ENCODE measurements at places on chromosomes 6 and 20. TPM values are rescaled to one million over a fixed set of nuclear protein-coding genes. Genes with fewer than 3 reads are reported as not detected.

The SCRT2 gene
- not detected for total RNA-seq

The RPS21 gene
- total RNA-seq, result 2,524 TPM

The FRS3 gene
- 0.94 TPM for total RNA-seq

The TCP11 gene
- 0.39 TPM for total RNA-seq

The KIFC1 gene
- 1.3 TPM for total RNA-seq

The RIMS1 gene
- total RNA-seq, result not detected

The TRIM31 gene
- total RNA-seq, result not detected

The TNXB gene
- 35.8 TPM for total RNA-seq

The BPIFA1 gene
- total RNA-seq, result not detected

The TUBB2A gene
- 29.5 TPM for total RNA-seq

The RRAGD gene
- 0.75 TPM for total RNA-seq

The SLC13A3 gene
- 2.5 TPM for total RNA-seq

The KCNG1 gene
- total RNA-seq, result 2.8 TPM

The TREML1 gene
- total RNA-seq, result not detected

The FOXF2 gene
- total RNA-seq, result 1.2 TPM

The EYA4 gene
- total RNA-seq, result 0.81 TPM

The FOXO3 gene
- 75.0 TPM for total RNA-seq

The KIF13A gene
- total RNA-seq, result 22.7 TPM

The TSPO2 gene
- not detected for total RNA-seq

The PRR3 gene
- 5.7 TPM for total RNA-seq

The GPR63 gene
- total RNA-seq, result 0.05 TPM

The EFCAB8 gene
- not detected for total RNA-seq

The CMTR1 gene
- 22.0 TPM for total RNA-seq

The TAAR9 gene
- not detected for total RNA-seq

The SLC25A27 gene
- total RNA-seq, result 1.7 TPM

The PLA2G7 gene
- total RNA-seq, result not detected

The PNISR gene
- total RNA-seq, result 38.1 TPM

The MMP24 gene
- 0.06 TPM for total RNA-seq

The WFDC5 gene
- not detected for total RNA-seq

The DSP gene
- 0.29 TPM for total RNA-seq

The STMND1 gene
- total RNA-seq, result not detected

The RIN2 gene
- total RNA-seq, result 38.9 TPM

The PXT1 gene
- not detected for total RNA-seq

The GHRH gene
- total RNA-seq, result not detected

The RHAG gene
- total RNA-seq, result not detected

The EPB41L1 gene
- 33.9 TPM for total RNA-seq

The HEY2 gene
- 0.06 TPM for total RNA-seq

The CST5 gene
- total RNA-seq, result not detected

The GLP1R gene
- total RNA-seq, result not detected

The MCCD1 gene
- not detected for total RNA-seq

The SPDEF gene
- total RNA-seq, result not detected

The CAGE1 gene
- total RNA-seq, result not detected

The SNAP91 gene
- total RNA-seq, result not detected

The RUNX2 gene
- 4.4 TPM for total RNA-seq

The AGPAT4 gene
- 3.3 TPM for total RNA-seq

The UBD gene
- not detected for total RNA-seq

The SHLD1 gene
- total RNA-seq, result 2.1 TPM

The PDYN gene
- not detected for total RNA-seq

The COX4I2 gene
- total RNA-seq, result not detected

The MATN4 gene
- total RNA-seq, result not detected

The HTR1B gene
- not detected for total RNA-seq

The OR2J3 gene
- total RNA-seq, result not detected

The SIGLEC1 gene
- total RNA-seq, result not detected
